HEK293T (cell line): ENCODE measurements at places on chromosomes 6 and 20.

DNA sequence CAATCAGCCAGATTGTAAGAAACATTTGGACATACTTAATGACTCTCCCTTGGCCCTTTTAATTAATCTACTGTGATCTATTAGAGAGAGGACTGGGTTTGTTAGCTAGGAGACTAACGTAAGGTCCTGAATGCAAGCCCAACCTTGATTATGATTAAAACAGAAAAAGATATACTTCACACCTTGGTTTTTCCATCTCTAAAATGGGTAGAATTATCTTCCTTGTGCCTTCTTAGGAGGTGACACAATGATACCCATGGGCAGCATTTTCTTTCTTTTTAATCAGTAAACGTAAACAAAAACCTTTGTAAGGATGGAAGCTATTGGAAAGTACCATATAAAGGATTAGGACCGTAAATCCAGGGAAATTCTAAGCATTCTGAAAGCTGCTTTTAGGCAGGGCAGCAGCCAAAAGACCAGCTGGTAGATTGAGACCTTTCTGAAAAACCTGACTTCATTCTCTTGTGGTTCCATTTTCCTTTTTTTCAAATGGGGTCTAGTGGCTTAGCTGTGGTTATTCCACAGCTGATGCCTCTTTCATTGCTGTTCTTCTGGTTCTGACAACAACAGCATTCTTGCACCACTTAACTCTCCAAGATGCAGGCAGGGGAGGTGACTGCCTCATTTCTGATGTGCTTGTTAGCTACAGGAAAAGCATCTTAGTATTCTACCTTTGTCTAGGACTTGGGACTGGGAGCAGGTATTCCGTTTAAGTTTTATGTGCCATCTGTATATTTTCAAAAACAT is 27.4 kb downstream of the RREB1 start:
- no peak for DNase-seq

DNA sequence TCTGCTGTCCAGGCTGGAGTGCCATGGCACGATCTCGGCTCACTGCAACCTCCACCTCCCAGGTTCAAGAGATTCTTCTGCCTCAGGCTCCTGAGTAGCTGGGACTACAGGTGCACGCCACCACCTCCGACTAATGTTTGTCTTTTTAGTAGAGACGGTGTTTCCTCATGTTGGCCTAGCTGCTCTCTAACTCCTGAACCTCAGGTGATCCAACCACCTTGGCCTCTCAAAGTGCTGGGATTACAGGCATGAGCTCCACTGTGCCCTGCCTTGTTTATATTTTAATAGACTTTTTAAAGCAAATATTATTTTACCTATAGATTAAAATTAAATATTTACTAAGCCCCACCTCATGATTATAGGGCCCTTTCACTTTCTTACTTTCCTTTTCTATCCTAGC is 483.2 kb upstream of the EPHA7 start:
- DNase-seq = no peak

- no peak for DNase-seq
These were observed 19.5 kb downstream of the NHLRC1 start for GRCh38 chr6:18102783-18103509.

DNA sequence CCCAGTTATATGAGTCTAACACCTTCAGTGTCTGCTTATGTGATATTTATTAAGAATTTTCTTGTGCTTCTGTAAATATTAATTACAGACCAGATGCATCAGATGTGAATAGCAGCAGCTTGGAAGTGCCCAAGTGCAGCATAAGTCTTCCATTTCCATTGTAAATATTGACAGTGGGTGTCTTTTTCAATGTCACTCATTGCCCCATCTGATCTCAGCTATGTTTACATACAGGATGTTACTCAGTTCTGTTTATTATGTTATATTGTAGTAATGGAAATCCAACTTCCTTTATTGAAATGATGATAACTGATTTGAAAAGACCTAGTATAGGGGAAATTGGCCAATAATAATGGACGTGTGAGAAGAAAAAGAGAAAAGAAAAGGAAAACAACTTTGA is 296.7 kb downstream of the SAMD5 start:
- no peak for DNase-seq

DNA sequence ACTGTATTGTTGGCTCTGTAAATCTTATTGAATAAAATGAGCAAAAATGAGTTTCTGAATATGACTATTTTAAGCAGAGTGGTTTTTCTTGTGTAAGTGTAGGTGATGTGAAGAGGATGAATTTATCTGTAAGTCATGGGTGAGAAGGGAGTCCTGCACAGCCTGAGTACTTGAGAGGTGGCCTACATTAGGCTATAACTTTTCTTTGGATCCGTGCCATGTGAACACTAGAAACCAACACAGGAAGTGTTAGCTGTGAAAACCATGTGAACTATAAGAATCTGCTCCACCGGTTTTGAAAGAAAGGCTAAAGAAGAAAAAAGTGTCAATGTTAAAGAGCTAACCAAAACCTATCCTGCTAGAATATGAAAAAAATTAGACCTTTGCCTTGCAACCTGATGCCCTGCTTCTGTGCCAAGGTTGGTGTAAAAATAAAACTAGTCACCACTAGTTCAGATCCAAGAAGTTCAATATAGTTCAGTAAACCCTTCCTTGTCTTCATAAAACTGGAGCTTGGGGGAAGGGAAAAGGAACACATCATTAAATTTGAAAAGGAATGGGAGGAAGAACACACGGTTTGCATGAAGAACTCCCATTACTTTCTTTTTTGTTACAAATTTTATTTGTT is 21.3 kb downstream of the PLCB1 start:
- no peak for DNase-seq

DNA sequence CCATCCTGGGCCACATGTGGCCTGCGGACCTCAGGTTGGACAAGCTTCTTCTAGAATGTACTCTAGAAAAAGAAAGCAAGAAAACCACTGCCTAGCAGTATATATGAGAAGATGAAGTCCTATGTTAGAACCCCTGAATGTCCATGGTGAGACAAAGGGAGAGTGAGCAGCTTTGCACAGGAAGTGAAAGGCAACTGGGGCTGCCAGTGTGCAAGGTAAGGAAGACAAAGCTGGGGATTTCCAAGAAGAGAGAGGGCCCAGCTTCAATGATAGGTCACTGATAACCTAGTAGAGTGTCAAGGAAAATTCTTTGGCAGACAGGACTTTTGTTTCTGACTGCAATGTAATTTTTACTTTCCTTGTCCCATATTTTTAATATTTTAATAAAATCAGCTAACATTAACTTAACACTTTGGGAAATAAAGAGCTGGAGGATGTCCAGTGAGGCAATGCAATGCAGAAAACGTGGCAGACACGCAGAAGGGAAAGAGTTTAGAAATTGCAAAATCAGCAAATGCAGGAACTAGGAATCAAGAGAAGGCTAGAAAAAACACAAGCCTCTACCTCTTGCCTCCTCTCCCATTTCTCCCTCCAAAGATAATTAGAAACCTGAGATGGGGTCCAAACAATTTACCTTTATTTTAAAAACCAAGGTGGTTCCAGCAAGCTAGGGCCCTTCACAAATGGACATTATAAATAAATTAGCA is 47.4 kb downstream of the CYP39A1 start:
- no peak for DNase-seq

DNA sequence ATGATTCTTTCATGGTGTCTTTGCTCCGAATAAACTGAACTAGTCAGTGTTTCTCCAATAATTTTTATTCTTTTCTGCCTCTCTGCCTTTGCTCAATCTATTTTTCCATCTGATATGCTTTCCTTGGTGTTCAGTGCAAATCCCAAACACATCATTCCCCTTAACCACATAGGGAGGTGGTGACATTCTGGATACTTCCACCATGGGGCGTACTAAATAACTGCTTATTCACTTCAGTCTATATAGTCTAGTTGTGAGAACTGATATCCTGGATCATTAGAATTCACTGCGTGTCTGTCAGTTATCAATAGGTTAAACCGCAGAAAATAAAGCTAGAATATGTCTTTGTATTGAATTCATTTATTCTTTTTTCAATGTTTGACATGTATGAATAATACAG is 83.1 kb downstream of the KCNQ5 start:
- DNase-seq = no peak

- no peak for DNase-seq
These were observed 142.6 kb upstream of the HMGN3 start for GRCh38 chr6:79377047-79377446.

GRCh38 chr6:63887002-63887751 is 251.6 kb downstream of the PHF3 start:
- DNase-seq = no peak

- no peak for DNase-seq
These were observed 232.4 kb upstream of the RSPO3 start for GRCh38 chr6:126886106-126886505.

DNA sequence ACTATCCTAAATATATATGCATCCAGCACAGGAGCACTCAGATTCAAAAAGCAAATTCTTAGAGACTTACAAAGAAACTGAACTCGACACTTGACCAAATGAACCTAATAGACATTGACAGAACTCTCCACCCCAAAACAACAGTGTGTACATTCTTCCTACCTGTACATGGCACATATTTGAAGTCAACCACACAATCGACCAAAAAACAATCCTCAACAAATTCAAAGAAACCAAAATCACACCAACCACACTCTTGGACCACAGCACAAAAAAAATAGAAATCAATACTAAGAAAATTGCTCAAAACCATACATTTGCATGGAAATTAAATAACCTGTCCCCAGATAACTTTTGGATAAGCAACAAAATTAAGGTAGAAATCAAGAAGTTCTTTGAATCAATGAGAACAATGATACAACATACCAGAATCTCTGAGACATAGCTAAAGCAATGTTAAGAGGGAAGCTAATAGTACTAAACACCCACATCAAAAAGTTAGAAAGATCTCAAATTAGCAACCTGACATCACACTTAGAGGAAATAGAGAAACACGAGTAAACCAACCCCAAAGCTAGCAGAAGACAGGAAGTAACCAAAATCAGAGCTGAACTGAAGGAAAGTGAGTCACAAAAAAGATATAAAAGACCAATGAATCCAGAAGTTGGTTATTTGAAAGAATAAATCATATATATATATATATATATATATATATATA is 12.5 kb upstream of the TREM1 start:
- no peak for DNase-seq

- DNase-seq = no peak
These were observed 99.3 kb upstream of the CITED2 start for GRCh38 chr6:139473731-139474130.

GRCh38 chr20:3539311-3540107 is 68.7 kb downstream of the ATRN start:
- DNase-seq = no peak

GRCh38 chr6:135228486-135228885 is 47.4 kb downstream of the MYB start:
- no peak for DNase-seq

DNA sequence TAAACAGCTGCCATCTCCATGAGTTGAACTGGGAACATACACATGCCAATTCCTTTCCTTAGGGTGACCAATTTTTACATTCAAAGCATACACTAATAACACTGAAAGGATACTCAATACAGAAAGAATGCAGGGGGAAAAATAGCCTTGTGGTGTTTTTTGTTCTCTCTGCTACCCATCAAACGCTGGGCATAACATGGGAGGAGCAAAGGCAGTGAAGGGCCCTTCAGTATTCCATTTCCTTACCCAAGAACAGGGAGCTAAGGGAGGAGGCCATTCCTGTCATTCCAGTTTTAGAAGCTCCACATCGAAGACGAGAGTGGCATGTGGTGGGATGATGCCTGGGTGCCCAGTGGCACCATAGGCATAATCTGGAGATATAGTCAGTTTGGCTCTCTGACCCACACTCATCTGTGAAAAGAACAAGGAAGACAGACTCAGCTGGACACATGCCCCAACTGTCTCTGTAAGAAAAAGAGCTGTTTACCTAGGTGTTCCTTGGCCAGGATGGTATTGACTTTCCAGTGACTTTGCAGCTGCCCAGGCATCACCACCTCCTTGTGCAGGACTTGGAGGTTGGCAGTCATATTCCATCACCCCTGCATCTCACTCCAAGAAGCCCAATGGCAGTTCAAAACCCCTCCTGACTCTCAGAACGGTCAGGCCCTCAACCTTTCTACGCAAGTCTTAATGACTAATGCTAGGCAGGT is 20.9 kb downstream of the FKBP1A start:
- DNase-seq = no peak

DNA sequence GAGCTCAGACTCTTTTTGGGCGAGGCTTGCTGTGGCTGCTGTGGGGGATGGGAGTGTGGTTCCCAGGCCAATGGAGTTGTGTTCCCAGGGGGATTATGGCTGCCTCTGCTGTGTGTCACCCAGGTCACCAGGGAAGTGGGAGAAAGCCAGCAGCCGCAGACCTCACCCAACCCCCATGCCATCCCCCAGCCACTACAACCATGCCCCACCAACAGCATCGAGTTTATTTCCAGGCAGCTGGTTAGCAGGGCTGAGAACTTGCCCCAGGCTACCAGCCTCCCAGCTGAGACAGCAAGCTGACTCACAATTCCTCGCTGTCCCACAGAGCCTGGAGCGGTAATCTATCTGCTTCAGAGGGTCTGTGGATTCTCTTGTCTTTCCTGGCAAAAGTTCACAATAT is 331.7 kb downstream of the FRK start:
- DNase-seq = no peak

GRCh38 chr20:48425817-48426612 is 401.8 kb downstream of the PREX1 start:
- DNase-seq = no peak

DNA sequence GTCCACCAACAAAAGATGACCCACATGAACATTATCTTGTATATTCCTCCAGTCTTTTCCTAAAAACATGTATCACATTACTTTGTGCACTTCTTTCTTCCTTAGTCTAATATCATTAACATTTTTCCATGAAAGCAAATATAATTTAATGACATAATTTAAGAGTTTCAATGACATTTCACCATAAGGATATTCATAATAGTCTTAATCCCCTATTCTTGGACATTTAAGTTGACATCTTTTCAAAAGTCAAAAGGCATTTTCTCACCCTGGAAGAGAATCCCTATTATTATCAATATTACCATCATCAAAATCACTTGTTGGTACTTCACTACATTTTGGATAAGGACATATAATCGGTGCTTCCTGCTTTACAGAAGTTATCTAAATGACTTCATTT is 31.3 kb downstream of the EPHA7 start:
- no peak for DNase-seq

- DNase-seq = peak; percentile 76
These were observed 112.6 kb upstream of the RALGAPA2 start for GRCh38 chr20:20824924-20825584.

GRCh38 chr6:153872946-153873345 is 166.1 kb upstream of the OPRM1 start:
- no peak for DNase-seq

- no peak for DNase-seq
These were observed 48.4 kb downstream of the PHACTR2 start for GRCh38 chr6:143726015-143726647.

DNA sequence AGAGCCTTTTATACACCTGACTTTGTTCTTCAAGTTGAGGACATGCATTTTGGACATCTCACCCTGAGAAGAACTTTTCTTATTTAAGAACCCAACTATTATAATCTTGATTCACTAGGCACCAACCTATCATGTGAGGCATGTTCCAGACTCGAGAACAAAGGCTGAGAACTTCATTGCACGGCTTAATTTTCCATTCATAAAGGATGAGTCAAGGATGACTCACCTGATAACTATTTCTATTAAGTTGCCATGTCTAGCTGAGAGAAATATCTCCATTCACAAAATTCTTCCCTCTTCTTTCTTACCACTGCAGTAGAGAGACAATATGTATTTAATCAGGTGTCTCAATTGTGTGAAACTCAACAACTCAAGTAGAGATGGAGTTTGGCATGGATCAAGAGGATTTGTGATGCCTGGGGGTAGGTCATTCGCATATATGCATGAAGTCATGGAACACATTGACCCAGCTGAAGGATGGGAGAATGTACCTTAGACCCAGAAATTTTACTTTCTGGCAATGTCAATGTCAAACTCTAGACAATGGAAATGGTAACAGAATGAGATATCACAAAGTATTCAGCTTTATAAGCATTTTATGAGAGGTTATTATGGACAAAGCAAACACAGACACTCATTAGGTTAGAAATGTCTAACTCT is 208.7 kb upstream of the PRND start:
- DNase-seq = no peak
